ENCODE measurements at places on chromosomes 5 and 9.
A peak's percentile ranks its signal among the peaks of the same experiment; 100 is the strongest.

DNA sequence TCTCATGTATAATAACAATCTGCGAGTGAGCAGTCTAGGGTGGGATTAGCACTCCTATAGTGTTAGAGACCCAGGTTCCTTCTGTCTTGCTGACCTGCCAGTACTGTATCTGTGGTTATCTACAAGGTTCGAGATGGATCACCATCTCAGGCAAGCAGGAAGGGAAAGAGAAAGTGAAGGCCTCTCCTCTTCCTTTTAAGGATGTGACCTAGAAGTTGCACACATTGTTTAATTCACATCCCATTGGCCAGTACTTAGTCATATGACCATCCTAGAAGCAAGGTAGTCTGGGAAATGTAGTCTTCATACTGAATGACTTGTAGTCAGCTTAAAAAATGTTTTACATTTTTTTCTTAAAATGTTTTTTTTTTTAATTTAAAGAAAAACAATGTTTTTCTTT, 168.6 kb downstream of the CARTPT start:
- DNase-seq = peak; percentile 17

DNA sequence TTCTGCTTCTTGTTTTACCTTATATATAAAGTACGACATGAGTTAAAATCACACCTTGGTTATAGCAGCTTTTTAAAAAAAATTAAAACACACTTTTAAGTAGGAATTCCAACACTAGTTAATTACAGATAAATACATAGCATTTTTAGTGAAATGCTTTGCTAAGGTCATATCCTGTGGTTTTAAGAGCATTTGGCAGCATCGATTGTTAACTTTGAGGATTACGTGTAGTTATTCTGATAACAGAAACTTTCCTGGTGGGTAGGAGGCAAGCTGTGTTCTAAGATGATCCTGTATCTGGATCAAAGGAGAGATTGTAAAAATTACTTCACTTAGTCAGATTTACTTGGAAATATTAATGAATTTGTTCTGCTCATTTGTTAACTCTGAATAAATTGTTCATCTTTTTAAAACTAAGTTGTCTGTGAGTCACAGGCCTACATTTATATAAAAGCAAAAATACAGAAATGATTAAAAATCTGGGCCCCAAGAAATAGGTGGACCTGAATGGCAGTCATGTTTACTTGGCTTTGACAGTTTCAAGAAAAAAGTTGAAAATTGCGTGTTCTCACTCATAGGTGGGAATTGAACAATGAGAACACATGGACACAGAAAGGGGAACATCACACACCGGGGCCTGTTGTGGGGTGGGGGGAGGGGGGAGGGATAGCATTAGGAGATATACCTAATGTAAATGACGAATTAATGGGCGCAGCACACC, 58.3 kb downstream of the TRIO start:
- DNase-seq = no peak

DNA sequence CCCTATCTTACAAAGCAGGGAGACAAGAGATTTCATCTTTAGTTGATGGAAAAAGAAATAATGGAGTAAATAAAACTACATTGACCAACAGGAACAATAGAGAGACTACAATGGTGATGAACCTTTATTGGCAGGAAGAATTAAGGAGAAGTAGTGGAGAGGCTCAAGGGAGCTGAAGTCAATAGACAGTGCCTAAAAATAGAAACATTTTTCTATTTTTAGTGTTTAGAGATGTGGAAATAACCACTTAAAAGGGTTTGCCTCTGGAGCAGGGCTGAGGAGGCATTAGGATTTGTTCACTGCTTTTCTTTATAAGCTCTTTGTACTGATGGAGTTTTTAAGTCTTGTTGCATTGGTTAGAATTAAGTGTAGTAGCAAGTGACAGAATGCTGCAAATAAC, 98.4 kb upstream of the ERCC6L2 start:
- DNase-seq = no peak

DNA sequence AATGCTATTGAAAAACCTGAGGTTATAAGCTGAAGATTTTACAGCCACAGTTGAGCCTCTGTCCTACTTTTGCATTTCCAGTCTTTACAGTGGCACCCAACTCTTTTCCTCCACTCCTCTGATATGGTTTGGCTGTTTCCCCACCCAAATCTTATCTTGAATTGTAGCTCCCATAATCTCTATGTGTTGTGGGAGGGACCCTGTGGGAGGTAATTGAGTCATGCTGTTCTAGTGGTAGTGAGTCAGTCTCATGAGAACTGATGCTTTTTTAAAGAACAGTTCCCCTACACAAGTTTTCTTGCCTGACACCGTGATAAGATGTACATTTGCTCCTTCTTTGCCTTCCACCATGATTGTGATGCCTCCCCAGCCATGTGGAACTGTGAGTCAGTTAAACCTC, 646.1 kb upstream of the SEMA6A start:
- DNase-seq = no peak

DNA sequence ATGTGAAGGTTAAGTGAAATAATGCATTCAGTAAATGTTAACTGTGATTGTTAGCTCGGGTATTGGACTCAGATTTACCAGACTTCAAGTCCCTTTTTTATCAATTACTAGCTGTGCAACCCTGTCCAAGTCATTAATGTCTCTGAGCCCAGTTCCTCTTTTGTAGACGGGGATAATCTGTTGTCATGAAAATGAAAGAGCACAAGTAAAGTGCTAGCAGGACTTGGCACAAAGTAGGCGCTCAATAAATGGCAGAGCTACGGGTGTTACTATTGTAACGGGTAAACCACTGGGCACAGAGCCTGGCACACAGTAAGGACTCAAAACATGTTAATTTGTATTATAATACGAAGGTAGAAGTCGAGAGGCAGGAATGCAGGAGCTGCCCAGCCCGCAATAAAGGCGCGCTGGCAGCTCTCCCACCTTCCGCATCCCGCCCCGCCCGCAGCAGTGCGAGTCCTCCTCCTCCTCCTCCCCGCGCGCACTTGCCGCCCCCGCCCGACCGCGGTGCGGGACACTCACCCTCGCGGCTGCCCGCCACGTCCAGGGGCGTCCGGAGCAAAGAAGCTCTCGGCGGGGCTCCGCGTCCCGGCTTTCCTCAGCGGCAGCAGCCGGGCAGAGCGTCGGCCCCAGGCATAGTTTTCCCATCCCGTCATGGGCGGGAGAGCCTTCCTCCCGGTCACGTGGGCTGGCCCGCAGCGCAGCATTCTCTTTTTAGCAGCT, at the start of gene C1QTNF2:
Gene C1QTNF2, minus strand, starts transcription at position 637 of the 723 bp plus-strand sequence. CDS start 15,615 bp downstream, outside the sequence.
- DNase-seq = no peak

DNA sequence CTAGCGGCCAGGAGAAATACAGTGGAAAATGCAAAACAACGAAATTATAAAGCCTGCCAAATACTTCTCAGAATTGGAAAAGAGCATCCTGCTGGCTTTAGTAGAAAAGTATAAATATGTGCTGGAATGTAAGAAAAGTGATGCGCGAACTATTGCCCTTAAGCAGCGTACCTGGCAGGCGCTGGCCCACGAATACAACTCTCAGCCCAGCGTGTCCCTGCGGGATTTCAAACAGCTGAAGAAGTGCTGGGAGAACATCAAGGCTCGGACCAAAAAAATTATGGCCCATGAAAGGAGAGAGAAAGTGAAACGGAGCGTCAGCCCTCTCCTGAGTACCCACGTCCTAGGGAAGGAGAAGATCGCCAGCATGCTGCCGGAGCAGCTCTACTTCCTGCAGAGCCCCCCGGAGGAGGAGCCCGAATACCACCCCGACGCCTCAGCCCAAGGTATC, 15.0 kb downstream of the MSANTD3 start:
- DNase-seq = no peak

- DNase-seq = no peak
These were observed 130.7 kb upstream of the TAF11L2 start for GRCh38 chr5:17367256-17367840.

Data from bone marrow (tissue), 2 donors.